Karpas-422 (cell line): ENCODE measurements at places on chromosomes 11 and 22.

- DNase-seq = no peak
- H3K36me3 ChIP-seq = no peaks in the 10 kb centered on the region
- H3K4me1 ChIP-seq = no peaks in the 10 kb centered on the region
These were observed 10.3 kb upstream of the WNT7B start for GRCh38 chr22:45987136-45987861.

DNA sequence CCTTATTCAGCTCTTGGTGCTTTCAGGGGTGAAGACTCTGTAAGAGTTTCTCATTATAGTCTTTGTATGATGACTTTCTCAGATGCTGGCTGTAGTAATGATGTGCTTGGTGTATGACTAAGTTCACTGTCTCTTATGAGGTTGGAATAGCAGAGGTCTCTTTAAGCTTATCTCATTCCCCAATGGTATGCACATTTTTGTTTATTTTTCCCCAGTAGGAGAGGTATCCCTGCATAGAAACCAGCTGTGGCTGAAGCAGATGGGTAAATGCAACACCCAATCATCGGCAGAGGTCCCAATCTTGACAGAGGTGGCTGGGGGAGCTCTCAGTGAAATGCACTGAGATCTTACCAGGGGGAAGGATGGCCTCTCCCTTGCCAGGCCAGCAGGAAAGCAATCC lies 34.6 kb downstream of the BBOX1 start:
- no peaks in the 10 kb centered on the region for H3K27me3 ChIP-seq
- H3K4me1 ChIP-seq = no peaks in the 10 kb centered on the region
- no peak overlapping the region for H3K4me3 ChIP-seq
- no peak overlapping the region for H3K27ac ChIP-seq
- no peak for DNase-seq

- no peaks in the 10 kb centered on the region for H3K27me3 ChIP-seq
- peaks cover 28% of the 10 kb centered on the region; the same call in 1 of the 2 replicates for H3K36me3 ChIP-seq
- H3K4me3 ChIP-seq = no peak overlapping the region
- DNase-seq = no peak
- peaks cover 25% of the 10 kb centered on the region for H3K4me1 ChIP-seq
These were observed 42.4 kb downstream of the PITPNB start for GRCh38 chr22:27876684-27877083.

DNA sequence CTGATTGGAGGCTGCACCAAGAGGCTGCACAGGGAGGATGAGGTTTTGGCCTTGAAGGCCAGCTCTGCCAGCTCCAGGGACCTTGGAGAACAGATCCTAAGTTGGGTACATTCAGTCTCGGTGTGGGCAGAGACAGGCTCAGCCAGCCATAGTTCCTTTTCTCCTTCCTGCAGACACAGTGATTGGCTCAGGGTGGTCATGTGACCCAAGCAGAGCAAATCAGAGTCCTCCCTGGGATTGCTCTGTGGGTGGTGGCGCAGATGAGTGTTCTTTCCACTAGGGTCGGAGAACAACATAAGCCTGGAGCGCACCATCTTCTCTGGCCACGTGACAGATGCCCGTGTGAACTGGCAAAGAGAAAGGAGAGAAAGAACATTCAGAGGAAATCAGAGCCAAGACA lies 47.1 kb upstream of the CCND1 start:
- no peak overlapping the region for H3K27ac ChIP-seq
- no peak overlapping the region for H3K4me3 ChIP-seq
- DNase-seq = no peak
- no peaks in the 10 kb centered on the region for H3K27me3 ChIP-seq
- no peaks in the 10 kb centered on the region for H3K4me1 ChIP-seq

DNA sequence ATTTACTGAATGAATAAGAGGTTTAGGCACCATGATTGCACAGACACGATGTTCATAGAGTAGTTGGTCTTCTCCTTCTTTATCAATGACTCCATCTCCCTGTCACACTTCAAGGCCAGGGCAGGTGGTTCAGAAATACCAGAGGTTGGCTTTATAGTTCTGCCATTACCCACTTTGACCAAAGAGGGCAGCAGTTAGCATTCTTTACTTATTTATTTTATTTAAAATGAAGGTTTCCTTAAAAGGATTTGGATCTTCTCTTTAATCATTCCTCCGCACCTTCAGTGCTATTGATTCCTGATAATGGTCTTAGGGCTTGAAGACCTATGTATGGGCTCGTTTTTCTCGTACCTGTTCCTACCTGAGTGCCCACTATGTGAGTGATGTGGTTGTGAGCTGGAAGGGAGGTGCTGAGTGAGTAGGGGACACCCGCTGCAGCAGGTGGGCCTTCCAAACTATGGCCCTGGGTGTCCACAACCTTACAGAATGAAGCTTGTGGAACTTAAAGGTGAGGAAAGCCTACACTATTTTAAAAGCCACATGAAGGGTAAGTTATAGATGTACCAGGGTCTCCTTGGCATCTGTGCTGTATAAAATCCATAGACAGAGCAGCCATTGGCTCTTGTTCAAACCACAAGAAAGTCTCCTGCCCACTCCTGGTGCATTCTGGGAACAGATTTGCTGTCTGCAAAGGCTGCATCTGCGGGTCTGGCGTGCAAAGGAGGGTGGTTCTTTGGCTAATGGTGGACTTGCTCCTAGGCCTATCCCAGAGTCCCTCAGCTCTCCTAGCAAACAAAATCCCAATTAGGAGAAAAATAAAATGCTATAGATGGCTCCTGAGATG lies 35.0 kb downstream of the TIMP3 start:
- peak; percentile 68 for DNase-seq
- H3K4me3 ChIP-seq = no peak overlapping the region
- H3K27me3 ChIP-seq = no peaks in the 10 kb centered on the region
- no peaks in the 10 kb centered on the region for H3K4me1 ChIP-seq
- no peak overlapping the region for H3K27ac ChIP-seq

DNA sequence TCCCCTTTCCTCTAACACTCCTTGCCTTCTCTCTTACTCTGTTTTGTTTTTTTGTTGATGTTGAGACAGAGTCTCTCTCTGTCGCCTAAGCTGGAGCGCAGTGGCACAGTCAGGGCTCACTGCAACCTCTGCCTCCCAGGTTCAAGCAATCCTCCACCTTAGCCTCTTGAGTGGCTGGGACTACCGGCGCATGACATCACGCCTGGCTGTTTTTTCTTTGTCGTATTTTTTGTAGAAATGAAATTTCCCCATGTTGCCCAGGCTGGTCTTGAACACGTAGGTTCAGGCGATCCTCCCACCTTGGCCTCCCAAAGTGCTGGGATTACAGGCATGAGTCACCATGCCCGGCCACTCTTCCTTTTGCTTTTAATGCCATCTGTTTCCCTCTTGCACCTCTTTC lies 72.3 kb downstream of the FBXO7 start:
- DNase-seq = no peak
- no peaks in the 10 kb centered on the region for H3K27me3 ChIP-seq
- H3K4me1 ChIP-seq = no peaks in the 10 kb centered on the region
- no peak overlapping the region for H3K27ac ChIP-seq
- H3K36me3 ChIP-seq = no peaks in the 10 kb centered on the region

DNA sequence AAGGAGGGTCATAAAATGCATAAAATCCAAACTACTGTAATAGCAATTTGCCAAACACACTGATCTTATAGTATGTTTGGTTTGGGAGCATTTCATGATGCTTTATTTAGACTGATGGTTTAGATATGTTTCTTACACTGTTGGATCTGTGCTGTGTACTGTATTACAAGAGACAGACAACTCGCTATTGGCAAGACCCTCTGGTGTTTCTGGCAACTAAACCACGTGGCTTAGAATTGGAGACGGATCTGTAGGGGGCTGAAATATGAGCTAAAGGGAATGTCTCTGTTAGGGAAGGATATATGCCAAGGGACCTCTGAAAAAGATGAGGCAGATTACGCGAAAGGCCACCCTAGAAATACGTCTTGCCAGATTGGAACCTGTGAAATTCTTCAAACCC lies 208.7 kb downstream of the BARX2 start:
- H3K36me3 ChIP-seq = no peaks in the 10 kb centered on the region
- H3K27ac ChIP-seq = no peak overlapping the region
- no peaks in the 10 kb centered on the region for H3K4me1 ChIP-seq
- no peak for DNase-seq

GRCh38 chr11:12143461-12144258 lies 33.3 kb downstream of the MICAL2 start:
- H3K4me3 ChIP-seq = no peak overlapping the region
- DNase-seq = no peak
- H3K27ac ChIP-seq = no peak overlapping the region
- H3K27me3 ChIP-seq = no peaks in the 10 kb centered on the region
- no peaks in the 10 kb centered on the region for H3K36me3 ChIP-seq

- no peaks in the 10 kb centered on the region for H3K27me3 ChIP-seq
- no peak overlapping the region for H3K27ac ChIP-seq
- peak; percentile 77 for DNase-seq
- peak overlapping the region; percentile 56 for H3K4me3 ChIP-seq
These were observed 20.5 kb downstream of the EPS8L2 start for GRCh38 chr11:726278-727220.

GRCh38 chr11:67120881-67121710 lies 2.0 kb downstream of the KDM2A start:
- H3K27me3 ChIP-seq = no peaks in the 10 kb centered on the region
- peak overlapping the region; percentile 83 for H3K27ac ChIP-seq
- DNase-seq = peak; percentile 92
- peaks cover 19% of the 10 kb centered on the region for H3K4me1 ChIP-seq
- peaks cover 13% of the 10 kb centered on the region for H3K36me3 ChIP-seq
